Iris pigment epithelial cell (primary cell): ENCODE measurements at places on chromosomes 3 and 15.

DNA sequence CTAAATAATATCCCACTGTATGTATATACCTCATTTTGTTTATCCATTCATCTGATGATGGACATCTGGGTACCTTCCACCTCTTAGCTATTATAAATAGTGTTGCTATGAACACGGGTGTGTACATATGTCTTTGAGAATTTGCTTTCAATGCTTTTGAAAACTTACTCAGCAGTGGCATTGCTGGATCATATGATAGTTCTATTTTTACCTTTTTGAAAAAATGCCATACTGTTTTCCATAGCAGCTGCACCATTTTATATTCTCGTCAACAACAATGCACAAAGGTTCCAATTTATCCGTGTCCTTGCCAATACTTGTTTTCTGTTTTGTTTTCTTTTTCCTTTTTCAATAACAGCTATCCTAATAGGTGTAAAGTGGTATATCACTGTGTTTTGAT lies 77.1 kb downstream of the PEAK1 start:
- DNase-seq: no peak

DNA sequence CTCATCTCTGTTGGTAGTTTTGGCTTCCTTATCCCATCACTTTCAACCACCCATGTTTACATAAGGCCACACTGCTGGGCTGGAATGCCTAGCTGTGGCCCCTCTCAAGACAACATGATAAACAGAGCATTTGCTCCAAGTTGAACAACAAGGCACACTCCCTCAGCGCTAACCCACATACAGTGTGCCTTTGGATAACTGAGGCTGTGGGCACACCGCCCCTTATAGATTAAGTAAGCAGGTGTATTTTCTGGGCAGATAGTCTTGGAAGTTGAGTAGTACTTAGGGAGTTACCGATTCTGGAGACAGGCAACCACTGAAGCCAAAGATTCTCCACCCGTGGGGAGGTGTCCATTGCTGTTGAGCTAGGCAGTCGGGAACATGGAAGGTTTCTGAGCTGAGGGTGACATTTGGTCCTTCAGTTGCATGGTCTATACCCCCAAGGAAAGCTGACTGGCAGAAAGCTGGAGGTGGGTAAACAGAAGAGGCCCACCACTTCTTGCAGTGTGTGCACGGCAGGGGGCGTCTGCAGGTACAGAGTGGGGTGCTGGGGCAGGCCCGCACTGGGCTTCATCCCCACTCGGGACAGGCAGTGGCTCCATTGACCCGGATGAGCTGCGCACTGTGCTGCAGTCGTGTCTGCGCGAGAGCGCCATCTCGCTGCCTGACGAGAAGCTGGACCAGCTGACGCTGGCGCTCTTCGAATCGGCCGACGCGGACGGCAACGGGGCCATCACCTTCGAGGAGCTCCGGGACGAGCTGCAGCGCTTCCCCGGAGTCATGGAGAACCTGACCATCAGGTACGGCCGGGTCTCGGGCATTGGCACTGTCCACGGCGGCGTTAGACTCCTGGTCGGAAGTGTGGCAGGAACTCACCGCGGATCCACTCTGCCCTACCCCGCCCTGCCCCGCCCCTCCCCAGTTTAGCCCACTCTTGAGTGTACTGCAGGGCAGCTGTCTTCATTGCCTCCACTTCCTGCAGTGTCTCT lies 16.8 kb downstream of the NOX5 start:
- DNase-seq: peak; percentile 66

- peak; percentile 18 for DNase-seq
These were observed 3.2 kb downstream of the AKAP13 start for GRCh38 chr15:85383470-85384148.

DNA sequence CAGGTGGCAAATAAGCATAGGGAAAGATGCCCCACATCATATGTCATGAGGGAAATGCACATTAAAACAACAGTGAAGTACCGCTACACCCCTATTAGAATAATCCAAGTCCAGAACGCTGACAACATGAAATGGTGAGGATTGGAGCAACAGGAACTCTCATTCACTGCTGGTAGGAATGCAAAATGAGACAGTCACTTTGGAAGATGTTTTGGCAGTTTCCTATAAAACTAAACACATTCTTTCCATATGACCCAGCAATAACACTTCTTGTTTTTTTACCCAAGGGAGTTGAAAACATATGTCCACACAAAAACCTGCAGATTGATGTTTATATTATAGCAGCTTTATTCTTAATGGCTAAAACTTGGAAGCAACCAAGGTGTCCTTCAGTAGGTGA lies 116.4 kb upstream of the TOPAZ1 start:
- peak; percentile 9 for DNase-seq

- DNase-seq: no peak
These were observed 362.2 kb downstream of the RBMS3 start for GRCh38 chr3:29643034-29643425.
